ENCODE measurements at places on chromosomes 5 and 9.

- no peak for DNase-seq
Observed at GRCh38 chr5:150491876-150492275, 16.1 kb upstream of the NDST1 start.

DNA sequence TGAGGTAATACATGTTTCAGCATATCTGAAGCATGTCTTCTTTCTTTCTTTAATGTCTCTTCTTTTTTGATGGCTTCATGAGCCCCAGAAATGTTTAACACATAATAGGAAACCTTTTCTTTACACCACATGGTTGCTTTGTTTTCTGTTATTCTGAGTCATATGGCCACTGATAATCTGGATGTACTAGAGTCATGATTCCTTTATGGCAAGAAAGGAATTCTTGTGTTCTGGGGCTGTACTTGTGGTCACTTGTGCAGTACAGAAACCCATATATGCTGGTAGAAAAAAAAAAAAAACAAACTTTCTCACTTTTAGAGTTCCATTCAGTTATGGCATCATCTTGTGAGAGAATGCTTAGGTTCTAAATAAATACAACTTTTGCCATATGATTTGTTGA, 1669.3 kb upstream of the CDH9 start:
- DNase-seq: no peak

DNA sequence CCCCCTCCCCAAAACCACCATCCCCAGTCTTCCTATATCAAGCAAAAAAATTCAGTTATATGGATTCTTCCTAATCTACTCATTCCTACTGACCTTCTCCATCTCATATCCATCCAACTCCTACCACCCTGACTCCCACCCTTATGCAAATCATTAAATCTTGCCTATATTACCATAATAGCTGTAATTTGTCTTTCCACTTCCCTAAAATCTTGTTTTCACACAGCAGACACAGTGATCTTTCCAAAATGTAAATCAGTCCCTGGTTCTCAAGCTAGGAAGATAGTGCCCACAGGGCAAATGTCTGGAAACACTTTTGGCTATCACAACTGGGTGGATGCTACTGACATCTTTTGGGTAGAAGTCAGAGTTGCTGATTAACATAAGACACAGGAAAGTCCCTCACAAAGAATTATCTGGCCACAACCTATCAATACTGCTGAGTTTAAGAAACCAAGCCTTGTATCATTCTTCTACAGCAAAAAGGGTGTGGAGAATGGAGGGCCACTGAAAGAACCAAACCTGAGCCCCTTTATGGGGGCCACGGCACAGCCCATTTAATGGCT, 1.4 kb downstream of the SRA1 start:
- DNase-seq: no peak

DNA sequence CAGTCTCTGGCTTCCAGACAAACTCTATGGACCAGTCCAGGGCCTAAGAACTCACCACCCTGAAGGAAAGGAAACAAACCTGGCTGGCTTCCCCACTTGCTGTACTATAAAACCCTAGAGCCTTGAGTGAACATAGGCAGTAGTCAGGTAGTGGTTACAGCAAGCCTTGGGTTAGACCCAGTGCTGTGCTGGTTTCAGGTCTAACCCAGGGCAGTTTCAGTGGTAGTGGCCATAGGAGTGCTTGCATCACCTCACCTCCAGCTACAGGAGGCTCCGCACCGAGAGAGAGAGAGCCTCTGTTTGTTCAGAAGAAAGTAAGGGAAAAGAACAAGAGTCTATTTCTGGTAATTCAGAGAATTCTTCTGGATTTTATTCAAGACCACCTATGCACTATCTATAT, 714.1 kb upstream of the CDH10 start:
- DNase-seq: no peak

DNA sequence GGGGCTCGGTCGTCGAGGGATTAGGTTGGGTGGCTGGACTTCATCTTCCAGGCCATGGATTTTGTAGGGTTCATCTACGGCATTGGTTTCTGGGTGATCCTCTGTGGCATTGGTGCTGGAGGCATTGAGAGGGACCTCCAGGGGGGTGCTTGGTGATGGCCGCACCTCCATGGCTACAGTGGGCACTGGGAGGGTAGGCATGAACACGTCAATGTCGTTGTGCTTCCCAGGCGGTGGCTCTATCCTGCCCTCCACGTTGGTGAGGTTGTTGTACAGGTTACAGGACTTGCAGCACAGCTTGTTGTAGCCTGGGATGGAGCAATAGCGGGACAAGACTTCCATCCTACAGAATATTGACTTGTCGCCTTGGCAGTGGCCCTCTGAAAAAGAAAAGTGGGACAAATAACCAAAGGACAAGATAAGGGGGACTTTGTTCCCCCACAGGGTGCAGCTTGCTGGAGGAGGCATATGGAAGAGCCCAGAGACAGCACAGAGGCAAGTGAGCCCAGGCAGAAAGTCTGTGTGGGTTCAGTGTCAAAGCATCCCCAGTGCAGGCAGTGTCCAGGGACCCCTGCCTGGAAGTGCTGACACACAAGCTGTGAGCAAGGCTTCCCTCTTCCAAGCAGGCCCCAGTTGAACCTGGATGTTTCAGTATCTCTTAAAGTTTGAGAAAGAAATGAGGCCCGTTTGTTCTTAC, 53.9 kb downstream of the ZNF354C start:
- DNase-seq: peak; percentile 18

- no peak for DNase-seq
Observed at GRCh38 chr9:89648247-89649000, 43.6 kb downstream of the GADD45G start.

Data from islet precursor cell (in vitro differentiated cells).